Right forelimb (tissue), 1 donor: ENCODE measurements at places on chromosomes 5 and 9.

GRCh38 chr5:16626696-16627264, 10.0 kb upstream of the RETREG1 start:
- no peak for DNase-seq

DNA sequence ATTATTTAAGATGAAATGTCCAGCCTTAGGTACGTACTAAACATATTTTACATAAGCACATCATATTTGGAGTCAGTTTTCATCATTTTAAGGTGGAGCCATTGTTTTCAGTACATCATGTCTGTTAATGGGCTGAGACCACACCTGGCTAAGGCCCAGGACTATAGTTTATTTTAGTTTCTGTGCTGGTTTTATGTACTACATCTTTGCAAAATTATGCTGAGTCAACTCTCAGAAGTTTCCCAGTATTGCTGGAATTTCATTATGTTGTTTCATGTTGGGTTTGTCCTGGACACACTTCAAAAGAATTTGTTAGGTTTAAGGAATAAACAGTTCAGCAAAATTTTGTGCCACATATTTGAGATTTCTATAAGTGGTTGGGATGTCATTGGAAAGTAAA, 171.2 kb downstream of the CCDC171 start:
- no peak for DNase-seq

- no peak for DNase-seq
Observed at GRCh38 chr5:111194925-111195324, 29.3 kb upstream of the CAMK4 start.

DNA sequence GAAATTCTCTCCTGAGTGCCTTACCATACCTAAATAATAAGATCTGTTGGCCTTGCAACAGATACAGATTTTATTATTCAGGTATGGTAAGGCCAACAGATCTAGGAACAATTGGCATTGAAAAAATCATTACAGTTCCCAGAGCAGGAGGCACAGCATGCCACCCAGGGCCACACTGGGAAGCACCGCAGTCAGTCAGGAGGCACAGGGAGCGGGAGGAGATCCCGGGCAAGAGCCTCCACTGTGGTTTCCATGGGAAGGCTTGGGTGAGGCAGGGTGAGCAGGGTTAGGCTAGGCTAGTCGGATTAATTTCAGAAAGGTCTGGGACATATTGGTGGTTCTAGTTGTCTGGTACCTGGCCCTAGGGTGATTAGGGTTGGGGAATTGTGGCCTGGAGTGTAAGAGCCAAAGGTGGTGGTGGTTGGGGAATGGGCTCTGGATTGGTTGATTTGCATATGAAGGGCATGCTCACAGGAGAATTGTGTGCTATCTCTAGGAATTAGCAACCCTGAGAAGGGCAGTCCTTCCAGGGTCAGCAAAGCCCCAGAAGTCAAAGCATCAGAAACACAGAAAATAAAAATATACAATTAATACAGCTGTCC, 111.4 kb downstream of the PDE8B start:
- DNase-seq, result no peak

GRCh38 chr9:93575796-93576257, 557 bp upstream of the PHF2 start:
- peak; percentile 71 for DNase-seq

- DNase-seq, result no peak
Observed at GRCh38 chr5:154196955-154197652, 6.6 kb downstream of the GALNT10 start.

DNA sequence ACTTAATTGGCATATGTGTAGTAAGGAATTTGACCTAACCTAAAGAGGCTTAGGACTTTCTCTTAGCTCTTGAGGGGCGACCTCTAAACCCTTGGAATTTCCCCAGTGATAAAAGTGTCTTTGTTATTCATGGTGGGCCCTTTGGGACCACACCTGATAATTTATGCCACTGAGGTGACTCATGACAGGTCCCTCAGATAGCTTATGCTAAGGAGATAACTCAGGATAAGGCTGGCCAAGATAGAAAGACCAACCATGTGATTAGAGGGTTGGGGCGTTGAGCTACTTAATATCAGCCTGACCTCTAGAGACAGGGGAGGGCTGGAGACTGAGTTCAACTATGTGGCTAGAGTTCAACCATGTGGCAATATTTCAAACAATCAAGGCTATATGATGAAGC, 218.1 kb downstream of the AP3B1 start:
- DNase-seq, result no peak

DNA sequence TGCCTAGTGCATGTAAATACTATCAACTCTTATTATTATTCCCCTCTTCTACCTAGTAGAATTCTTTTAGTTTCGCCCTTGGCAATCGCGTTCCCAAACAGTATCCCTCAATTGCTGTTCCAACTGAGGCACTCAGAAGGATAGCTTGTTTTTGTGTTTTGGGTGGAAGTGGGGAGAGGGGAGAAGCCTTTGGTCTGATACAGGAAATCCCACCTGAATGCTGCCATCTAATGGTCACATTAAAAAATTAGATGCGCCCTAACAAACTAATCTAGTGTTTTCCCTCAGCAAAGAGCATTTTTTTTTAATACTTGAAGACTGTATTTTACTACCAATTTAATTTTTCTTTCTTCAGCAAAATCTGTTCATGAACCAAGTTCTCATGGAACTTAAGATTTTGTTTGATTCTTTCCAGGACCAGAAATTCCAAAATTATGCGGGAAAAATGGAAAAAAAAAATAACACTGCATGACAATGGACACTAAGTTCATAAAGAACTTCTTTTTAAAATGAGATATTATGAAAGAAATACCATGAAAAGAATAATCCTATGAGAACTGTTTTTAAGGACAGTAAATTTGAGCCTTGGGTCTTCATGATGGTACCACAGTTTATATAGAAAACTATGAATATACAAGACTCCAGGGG, 22.2 kb upstream of the GLDC start:
- no peak for DNase-seq

GRCh38 chr5:134436523-134437339, 25.1 kb upstream of the CDKN2AIPNL start:
- peak; percentile 59 for DNase-seq

DNA sequence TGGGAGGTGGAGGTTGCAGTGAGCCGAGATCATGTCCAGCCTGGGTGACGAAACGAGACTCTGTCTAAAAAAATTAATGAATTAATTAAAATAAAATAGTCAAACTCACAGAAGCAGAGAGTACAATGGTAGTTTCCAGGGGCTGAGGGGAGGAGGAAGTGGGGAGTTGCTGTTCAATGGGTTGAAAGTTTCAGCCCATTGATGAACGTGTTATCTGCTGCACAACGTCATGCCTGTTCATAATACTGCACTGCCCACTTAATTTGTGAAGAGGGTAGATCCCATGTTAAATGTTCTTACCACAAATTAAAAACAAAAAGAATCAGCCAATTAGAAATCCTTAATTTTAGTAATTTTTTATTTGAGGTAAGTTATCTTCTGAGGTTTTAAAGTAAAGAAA, 16.4 kb upstream of the RUFY1 start:
- DNase-seq, result no peak
